ENCODE measurements at places on chromosomes 16 and 17.

DNA sequence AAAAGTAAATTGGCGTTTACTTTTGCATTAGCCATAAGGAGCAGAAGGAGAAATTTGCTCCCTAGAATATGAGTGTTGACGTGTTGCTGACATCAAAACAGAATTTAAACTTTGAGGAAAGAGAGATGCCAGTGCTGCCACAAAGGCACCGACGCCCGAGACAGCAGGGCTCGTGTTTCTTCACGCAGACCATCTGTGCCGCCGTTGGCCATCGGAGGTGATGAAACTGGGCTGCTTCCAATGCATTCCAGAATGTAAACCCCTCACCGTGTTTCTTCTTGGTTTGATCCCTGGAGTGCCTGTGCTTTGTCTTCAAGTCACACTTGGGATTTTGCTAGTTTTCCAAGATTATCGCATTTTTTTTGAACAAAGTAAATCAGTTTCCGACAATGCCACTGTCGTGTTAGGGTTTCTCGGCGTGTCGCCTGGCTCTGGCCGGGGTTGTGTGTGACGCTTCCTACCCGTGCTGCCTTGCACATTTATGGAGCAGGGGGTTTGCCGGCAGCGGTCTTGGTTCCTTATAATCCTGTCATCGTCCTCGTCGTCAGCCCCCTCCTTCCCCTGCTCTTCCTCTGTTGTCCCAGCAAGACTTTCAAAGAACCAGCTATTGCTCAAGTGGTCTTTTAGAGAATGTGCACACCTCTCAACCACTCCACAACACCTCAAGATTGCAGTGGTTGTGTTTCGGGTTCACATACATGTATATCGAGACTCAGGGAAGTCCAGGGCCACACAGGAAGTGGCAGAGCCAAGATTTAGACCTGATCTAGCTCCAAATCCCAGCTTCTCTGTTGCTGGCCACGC, 103.9 kb downstream of the METRNL start:
- no peak for DNase-seq

- DNase-seq: peak; percentile 20
Measured at GRCh38 chr17:77888242-77889134, 70.0 kb upstream of the TNRC6C start.

- DNase-seq: no peak
Measured at GRCh38 chr17:69625474-69625873, 211.0 kb downstream of the MAP2K6 start.

- peak; percentile 56 for DNase-seq
Measured at GRCh38 chr16:48542020-48542473, 67.9 kb downstream of the N4BP1 start.

- peak; percentile 76 for DNase-seq
Measured at GRCh38 chr16:22240023-22240710, 34.1 kb downstream of the EEF2K start.

DNA sequence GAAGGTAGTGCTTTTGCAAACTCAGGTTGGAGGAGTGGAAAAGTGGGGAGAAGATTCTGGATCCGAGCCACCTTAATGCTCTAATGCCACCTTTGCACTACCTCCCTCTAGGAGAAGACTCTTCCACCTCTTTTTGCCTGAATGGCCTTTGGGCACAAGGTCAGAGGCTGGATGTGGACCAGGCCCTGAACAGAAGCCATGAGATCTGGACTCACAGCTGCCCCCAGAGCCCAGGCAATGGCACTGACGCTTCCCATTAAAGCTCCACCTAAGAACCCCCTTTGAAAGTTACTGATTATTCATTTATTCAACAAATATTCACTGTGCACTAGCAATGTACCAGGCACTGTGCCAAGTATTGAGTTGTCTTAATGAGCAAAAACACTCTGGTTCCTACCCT, 3.2 kb downstream of the SHBG start:
- no peak for DNase-seq

DNA sequence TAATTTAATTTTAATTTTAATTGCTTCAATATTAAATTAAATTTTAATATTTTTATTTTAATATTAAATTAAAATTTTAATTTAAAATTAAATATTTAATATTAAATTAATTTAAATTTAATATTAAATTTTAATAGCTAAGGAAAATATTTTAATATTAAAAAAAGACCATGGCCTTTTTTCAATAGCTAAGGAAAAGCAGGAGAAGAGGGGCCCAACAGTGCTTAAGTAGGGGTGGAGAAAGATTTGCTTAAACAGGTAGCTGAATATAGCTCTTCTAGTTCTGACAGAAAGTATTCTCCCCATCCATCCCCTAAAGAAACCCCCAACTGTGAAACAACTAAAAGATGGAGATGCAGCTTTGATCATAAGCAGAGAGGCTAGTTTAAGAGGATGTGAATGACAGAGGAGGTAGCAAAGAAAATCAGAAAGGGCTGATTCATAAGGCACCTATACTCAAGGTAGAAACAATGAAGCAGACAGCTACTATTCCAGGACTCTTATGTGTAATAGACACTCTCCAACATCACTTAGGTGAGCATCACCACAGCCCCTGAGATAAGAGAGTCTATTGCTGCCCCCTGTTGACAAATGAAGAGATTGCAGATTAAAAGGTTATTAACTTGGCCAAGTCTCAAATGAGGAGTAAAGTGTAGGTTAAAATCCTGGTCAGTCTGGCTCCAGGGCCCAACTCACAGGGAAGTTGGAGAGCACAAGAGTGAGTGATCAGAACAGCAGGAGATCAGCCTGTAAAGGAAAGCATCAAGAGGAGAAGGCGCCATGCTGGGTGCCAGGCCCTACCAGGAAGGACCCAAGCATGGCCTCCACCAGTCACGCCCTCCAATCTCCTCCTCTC, 7.8 kb upstream of the RNASEK start:
- DNase-seq: peak; percentile 62

- no peak for DNase-seq
Measured at GRCh38 chr16:56097306-56097705, 94.0 kb upstream of the GNAO1 start.

DNA sequence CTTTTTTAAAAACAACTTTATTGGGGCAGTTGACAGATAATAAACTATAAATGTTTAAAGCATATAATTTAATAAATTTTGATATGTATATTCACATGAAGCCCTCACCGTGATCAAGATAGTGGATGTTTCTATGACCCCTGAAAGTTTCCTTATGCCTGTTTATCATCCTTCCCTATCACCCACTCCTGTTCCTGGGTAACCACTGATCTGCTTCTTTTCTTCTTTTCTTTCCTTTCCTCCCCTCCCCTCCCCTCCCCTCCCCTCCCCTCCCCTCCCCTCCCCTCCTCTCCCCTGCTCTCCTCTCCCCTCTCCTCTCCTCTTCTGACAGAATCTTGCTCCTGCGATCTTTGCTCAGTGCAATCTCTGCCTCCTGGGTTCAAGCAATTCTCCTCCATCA, 193.7 kb upstream of the CDH13 start:
- DNase-seq: no peak

DNA sequence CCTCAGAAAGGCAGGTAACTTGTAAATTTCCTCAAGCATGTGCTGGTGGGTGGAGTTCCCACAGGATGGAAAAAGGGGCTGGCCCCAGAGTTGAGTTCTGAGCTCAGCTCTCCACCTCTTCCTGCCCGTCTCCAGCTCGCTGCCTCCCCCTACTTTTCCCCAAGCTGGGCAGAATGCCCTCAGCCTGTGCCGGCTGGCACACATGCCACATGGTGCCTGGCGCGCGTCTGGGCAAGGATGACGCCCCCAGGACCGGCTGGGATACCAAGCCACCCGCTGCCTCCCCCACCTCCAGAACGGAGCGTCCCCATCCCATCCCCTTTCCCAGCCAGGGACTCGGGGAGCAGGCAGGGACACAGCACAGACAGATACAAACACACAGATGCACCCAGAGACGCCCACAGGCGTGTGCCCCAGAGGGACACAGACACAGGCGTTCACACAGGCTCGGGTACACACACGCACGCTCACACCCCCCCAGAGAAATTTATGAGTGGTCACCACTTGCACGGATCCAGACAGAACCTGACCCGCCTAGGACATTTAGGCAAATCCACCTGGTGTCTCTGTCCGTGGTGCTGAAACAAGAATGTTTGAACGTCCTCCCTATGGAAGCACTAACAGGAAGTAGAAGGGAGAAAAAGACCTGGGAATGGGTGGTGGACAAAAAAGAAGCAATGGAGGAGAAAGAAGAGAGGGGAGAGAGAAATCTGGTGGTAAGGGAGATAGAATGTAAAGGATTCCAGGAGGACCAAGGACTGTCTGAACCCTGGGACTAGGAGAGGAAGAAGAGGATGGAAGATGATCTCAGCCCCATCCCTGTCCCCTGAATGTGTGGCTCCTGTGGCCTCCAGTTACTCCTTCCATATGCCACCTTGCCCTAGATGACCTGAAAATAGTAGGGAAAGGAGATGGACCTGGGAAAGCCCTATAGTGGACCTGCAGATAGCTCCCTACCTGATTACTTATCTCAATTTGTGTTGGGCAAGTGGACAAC, 15.5 kb downstream of the NEUROD2 start:
- DNase-seq: peak; percentile 43

GRCh38 chr17:59466946-59467801, 98.2 kb upstream of the DHX40 start:
- no peak for DNase-seq

- DNase-seq: no peak
Measured at GRCh38 chr17:4789701-4789950, 862 bp downstream of the GLTPD2 start.

DNA sequence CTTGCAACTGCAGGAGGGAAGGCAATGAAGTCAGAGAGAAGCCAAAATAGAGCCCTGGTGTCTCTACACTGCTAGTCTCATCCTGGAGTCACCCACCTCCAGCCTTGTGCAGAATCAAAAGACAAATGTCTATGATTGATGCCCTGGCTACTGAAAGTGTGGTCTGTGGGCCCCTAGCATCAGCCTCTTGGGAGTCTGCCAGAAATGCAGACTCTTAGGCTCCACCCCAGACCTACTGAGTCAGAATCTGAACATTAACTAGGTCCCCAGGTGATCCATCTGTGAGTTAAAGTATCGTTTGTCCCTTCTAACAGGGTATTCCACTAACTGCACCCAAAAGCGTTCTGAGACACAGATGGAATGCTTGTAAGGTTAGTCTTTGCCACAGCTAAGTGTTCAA, 21.2 kb downstream of the EARS2 start:
- DNase-seq: peak; percentile 14

- DNase-seq: no peak
Measured at GRCh38 chr16:85242140-85242539, 129.9 kb upstream of the CIBAR2 start.

DNA sequence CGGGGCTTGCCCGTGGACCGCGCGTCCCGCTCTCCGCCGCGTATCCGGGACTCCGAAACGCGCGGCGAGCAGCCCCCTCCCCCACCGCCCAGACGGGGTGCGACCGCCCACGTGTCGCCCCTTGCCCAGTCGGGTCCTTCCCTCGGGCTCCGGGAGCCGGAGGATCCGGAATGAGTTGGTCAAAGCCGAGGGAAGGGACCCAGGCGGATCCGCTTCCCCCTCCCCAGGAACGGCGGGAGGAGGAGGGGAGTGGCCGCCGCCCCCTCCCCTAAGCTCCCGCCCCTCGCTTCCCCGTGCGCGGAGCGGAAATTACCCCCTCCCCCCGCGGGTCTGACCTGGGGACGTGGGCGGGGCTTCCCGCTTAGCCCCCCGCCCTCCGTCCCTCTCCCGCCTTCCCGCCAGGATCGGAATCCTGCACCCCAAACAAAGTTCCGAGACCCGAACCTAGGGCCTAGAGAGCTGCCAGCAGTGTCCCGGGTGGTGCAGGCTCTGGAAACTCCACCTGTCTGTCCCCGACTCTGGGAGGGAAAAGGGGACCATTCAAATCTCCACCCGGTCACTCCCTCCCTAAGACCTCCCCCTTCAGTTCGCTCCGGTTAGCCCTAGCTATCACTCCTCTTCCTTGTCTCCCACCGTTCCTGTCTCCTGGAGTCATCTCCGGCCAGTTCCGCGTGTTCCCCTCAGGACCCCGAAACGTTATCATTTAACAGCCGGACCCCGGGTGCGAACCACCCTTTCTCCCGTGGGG, 1.0 kb upstream of the IGF2BP1 start:
- DNase-seq: no peak

GRCh38 chr16:17831330-17831729, 360.6 kb upstream of the XYLT1 start:
- peak; percentile 59 for DNase-seq

- DNase-seq: peak; percentile 14
Measured at GRCh38 chr17:31155208-31155810, 60.5 kb downstream of the NF1 start.

DNA sequence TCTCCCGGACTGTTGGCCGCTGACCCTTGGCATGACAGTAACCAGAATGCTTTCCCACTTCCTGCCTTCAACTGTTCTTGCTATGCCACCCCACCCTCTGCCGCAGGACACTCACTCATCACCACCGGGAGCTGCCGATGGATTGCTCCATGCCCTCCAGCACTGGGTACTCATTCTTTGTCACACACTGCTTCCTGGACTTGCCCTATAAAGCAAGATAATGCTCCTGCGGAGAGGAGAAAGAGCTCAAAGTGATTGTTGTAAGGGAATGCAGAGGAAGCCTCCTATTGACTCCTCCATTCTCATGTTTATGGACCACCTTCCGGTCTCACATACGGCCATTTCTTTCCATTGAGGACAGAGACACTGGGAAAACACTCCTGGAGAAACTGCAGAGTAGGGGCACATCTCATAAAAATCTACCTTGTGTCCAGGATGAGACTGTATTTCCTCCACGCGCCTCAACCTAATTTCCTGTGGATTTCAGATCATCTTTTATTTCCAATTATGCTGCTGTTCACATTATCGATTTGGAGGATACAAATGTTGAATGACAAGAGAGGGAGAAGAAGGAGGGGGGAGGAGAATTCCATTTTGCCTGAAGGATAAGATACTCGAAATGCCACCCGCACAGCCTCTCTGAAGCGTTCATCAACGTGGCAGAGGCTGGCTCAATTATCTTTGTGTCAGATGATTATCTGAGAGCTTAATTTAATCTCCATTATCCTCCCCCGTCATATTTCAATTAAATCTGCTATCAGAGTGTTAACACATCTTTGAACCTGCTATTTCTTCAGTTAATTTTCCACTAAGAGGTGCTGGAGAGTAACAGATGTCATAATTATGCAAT, 486.1 kb upstream of the SALL1 start:
- DNase-seq: peak; percentile 43

- no peak for DNase-seq
Measured at GRCh38 chr17:78857266-78857665, 16.7 kb upstream of the USP36 start.

DNA sequence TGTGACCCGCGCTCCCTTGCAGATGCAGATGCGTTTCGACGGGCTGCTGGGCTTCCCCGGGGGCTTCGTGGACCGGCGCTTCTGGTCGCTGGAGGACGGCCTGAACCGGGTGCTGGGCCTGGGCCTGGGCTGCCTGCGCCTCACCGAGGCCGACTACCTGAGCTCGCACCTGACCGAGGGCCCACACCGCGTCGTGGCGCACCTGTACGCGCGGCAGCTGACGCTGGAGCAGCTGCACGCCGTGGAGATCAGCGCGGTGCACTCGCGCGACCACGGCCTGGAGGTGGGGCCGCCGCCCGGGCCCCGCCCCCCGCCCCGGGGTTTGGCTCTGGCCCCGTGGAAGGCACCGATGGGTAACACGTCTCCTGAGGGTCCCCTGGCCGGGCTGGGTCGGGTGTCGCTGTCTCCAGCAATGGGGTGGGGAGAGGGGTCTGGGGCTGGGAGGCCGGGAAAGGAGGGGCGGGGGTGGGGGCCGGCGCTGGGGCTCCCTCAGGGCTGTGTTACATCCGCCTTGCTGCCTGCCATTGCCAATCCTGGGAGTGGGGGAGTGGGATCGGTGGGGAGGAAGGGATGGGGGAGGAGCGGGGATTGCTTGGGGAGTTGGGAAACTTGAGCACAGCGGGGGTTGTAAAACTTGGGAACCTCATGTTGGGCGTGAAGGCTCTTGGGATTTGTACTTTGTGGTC, 737 bp downstream of the NUDT16L1 start:
- peak; percentile 70 for DNase-seq

GRCh38 chr16:49366669-49367068, 6.9 kb upstream of the C16orf78 start:
- no peak for DNase-seq
